GDM1 (cell line): ENCODE measurements at places on chromosomes 1 and 21.

DNA sequence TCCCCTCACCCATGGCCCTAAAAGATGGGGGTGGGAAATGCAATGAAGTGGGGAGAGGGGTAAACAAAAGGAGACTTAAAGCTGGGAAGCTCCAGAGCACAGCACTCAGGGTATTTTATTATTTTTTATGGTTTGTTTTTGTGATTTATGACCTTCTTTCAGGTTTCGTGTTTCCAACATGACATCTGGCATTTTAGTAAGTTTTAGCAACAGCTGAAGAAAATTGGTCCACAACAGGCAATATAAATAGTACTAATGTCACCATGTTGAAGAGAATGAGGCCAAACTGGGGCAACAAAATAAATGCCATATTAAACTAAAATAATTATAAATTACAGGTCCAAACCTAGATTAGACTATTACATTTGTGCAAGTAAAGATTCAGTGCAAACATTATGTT, 56.3 kb downstream of the TBX15 start:
- no peak for DNase-seq

- DNase-seq: no peak
Observed at GRCh38 chr1:41098730-41099460, 77.4 kb upstream of the SLFNL1 start.

DNA sequence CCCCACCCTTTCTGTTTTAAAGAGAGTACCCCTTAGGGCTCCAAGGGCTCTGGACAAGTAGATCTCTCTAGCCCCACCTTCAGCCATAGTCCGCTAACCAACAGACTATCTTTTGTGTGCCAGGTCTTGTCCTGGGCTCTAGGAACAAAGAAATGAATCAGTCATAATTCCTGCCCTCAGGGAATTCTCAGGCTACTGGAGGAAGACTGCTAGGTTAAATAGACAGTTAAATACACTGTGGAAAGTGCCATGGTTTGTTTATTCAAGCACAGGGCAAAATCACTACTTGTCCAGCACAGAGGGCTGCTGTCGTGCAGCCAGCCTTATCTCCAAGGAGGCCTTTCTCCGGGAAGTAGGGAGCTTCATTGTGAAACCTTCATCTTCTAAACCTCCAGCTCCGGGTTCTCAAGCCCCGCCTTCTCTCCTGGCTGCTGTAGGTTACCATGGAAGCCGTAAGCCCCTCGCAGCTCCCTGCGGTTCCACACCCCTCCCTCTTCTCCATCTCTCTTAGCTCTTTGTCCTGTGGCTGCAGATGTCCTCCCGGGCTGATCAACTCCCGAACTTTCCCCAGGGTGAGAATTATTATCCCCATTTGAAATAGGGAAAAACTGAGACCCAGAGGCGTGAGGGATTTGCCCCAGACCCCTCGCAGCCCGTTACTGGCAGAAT, 29.8 kb downstream of the SHISAL2A start:
- no peak for DNase-seq

DNA sequence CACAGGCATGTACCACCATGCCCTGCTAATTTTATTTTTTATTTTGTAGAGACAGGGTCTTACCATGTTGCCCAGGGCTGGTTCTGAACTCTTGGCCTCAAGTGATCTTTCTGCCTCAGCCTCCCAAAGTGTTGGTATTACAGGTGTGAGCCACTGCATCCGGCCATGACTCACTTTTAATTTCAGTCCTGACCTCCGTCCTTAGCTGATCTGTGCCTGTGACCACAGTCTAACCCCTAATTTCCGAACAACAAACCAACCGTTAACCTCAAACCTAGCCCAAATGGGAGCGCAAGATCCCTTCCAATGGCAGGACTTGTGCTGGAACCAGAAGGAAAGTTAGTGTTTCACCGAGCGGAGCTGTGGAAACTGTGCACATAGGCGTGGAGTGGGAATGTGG, 29.3 kb upstream of the MAN1C1 start:
- no peak for DNase-seq

DNA sequence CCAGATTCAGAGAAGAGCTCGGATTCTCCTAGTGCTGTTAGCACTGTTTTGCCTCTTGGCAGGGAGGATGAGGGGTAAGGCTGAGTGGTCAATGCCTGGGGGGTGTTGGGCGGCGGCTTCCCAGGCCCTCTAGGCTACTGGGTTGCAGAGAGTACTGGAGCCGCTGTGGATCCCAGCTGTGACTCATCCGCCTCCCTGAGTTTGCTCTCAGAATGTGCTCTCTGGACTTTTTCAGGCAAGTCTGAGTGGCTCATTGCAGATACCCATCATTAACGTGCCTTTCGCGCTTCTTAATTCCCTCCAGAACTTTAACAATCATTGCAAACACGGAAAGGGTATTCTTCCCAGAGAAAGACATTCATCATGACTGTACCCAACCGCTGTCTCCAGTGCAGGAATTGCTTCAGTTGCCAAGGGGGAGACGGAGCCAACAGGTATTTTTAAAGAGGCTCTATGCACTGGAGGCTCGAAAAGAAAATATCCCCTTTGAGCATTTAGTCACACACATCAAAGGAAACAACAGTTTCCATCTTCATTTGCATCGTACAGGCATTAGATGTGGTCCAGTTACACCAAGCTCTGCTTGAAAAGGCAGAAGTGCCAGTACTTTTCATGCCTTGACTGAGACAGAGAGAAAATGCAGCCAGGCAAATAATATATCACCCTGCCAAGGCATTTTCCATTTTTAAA, 14.4 kb upstream of the CAMTA1 start:
- no peak for DNase-seq

GRCh38 chr1:15858069-15858670, 10.7 kb downstream of the SPEN start:
- no peak for DNase-seq

- no peak for DNase-seq
Observed at GRCh38 chr1:82704393-82704792, 903.7 kb downstream of the ADGRL2 start.

GRCh38 chr1:167116174-167116573, 22.3 kb downstream of the STYXL2 start:
- DNase-seq: no peak

- DNase-seq: no peak
Observed at GRCh38 chr1:159214149-159214760, 9.6 kb downstream of the ACKR1 start.

DNA sequence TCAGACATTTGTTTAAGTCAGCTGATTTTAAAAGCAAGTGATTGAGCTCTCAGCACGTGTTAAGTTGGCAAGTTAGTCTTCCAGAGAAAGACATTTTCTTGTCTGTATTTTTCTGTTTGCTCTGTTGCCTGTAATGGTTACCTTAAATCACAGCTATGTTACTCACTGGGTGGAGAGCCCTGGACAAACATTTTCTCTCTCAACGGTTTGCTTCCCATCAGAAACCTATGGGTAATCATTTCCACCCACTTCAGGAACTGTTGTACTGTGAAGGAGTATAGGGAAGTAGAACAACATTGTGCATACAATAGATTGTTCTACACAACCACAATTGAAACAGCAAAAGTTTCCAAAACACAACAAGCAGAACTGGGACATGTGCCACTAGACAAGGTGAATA, 113.9 kb upstream of the DPT start:
- DNase-seq: no peak

DNA sequence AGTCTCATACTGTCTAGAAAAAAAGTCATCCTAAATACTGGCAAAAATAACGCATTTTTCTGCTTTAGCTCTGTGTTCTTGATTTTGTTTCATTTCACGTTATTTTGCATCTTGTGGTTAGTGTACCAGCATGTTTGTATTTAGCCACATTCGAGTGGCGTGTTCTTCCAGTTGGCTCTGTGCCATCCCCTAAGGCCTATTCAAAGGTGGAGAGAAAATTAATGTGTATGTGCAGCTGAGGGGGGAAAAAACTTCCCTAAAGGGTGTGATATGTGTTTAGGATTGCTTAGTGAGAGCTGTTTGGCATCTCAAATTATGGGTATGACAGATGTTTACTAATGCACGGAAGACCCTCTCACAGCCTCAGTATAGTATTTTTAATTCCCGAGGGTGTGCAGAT, 12.1 kb downstream of the DNAJC16 start:
- DNase-seq: no peak

DNA sequence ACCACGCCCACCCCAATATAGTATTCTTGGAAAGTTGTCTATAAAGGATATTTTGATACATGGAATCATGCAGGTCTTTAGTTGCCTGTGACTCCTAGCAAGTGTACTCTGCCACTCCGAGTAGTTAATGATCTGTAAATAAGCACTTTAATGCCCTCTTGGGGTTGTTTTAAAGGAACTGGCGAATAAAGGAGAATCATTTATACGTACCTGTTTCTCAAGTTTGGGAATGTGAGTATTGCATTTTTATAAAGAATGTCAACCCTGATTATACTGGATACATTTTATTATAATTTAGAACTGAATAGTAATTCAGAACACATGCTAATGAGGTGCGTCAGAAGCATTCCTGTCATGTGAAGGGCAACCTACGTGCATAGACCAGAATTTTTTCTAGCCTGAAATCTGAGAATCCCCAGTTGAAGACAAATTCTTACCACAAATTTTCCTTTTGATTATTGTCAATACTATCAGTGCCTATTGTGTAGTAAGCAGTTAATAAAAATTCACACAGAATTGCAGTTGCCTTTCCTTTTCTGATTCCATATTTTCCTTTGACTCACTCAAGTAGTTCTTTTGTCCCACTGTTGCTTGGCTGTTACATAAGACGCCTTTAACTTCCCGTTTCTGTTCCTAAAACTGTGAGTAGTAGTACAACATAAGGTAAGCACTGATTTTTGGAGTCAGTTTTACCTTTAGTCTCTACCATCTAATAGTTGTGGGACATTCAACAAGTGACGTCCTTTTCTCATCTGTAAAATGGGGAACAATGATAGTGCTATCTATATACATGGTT, 5.1 kb downstream of the AHCYL1 start:
- no peak for DNase-seq

DNA sequence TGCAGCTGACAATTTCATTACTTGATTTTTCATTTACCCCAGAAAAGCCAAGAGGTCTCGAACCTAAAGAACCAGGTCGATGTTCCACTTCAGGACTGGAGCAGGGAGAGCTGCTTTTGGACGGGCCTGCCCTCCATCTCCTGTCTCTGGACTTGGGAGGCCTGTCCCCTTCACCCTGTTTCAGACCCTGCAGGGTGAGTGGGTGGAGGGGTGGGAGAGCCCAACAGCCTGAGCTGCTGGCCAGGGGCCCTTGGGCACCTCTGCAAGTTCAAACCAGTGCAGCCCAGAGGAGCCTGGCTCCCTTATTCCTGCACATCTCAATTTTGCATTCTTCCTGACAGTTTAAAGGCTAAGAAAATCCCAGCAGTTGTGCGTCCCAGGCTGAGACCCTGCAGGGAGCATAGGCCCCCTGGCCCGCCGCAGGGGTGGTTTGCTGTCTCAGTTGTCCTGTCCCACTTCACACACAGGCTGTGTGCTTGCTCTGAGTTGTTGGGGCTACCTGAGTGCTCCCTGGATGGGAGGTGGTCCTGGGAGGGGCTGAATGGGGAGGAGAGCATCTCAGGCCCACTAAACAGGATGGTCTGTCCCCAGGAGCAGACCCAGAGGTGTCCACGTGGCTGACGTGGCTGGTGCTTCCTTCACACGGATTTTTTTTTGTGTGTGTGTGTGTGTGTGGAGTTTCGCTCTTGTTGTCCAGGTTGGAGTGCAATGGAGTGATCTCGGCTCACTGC, 443.7 kb downstream of the PTPRU start:
- DNase-seq: no peak

GRCh38 chr1:42700006-42700405, 17.8 kb downstream of the YBX1 start:
- DNase-seq: no peak

DNA sequence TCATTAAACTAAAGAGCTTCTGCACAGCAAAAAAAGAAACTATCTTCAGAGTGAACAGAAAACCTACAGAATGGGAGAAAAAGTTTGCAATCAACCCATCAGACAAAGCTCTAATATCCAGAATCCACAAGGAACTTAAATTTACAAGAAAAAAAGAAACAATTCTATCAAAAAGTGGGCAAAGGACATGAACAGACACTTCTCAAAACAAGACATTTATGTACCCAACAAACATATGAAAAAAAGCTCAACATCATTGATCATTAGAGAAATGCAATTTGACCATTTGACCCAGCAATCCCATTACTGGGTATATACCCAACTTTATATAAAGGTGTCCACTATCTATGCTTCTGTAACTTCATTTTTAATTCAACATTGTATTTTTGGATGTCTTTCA, 31.1 kb upstream of the VN1R5 start:
- DNase-seq: no peak

GRCh38 chr1:210300923-210301614, 27.6 kb upstream of the HHAT start:
- DNase-seq: no peak

DNA sequence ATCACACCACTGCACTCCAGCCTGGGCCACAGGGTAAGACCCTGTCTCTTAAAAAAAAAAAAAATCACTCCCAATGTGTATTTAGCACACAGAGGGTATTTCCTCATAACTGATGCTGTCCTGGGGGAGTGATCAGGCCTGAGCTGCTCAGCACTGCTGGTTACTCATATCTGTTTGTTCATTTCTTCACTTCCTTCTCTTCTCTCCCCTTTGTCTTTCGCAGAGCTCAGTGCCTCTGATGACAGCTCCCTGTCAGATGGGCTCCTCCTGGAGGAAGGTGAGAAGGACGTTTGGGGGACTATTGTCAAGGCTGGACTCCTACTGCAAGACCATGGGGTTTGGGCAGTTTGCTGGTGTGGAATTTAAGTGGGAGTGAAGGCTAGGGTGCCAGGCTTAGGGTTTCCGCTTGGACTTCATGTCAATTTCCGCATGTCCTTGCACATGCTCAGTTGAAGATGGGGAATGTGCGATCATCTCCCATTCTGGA, 13.0 kb downstream of the INAVA start:
- DNase-seq: no peak

DNA sequence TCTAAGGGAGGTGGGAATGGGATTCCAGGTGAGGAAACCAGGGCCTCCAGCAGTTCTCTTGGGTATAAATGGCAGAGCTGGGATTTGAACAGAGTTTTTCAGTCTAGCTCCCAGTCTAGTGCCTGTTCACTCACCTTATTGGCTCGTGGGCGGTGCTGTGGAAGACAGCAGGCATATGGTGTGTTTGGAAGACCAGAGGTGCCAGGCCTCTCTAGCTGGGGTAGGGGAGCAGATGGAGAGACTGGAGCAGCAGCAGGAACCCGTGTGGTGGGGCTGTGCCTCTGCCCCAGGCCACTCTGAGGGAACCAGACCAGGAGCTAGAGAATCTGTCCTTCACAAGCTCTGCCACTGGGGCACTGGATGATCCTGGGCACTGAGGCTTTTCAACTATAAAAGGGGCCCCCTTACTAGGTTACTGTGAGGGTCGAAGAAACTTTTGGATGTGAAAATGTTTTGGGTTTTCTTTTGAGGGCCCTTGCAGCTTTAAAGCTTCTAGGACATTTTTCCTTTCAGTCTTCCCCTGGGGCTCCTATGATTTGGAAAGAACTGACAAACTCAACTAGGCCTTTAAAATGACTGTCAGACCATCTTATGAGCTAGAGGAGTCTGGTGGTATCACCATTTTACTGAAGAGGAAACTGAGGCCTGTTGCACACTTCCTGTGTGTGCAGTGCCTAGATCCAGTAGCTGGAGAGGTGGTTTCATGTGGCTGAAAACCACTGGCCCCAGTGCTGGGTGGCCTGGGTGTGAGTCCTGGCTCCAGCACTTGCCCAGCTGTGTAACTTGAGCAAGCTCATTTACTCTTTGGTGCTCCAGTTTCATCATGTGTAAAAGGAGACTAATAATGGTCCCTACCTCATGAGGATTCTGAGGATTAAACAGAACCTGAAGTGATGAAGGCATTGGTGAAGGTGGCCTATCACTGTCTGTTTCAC, 6.1 kb downstream of the DMRTB1 start:
- no peak for DNase-seq
